ENCODE measurements at places on chromosomes 11 and 22. TPM values are rescaled to one million over a fixed set of nuclear protein-coding genes. Genes with fewer than 3 reads are reported as not detected.

DNA sequence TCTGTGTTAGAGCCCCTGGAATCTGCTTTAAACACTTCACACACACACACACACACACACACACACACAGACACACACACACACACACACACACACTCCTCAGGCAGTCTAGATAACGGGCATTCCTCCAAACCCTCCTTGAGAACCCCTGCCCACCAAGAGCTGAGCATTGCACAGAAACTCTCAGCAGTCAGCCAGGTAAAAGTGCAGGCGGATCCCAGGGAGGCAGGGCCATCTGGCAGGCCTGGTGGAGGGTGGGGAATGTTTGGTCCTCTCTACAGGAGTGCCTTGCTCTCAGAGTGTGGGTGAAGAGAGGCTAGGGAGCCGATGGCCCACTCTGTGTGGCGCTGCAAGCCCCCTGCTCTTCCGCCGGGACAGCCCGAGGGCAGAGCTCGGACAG lies 190.2 kb downstream of the BUD13 start:
- DNase-seq, result no peak

DNA sequence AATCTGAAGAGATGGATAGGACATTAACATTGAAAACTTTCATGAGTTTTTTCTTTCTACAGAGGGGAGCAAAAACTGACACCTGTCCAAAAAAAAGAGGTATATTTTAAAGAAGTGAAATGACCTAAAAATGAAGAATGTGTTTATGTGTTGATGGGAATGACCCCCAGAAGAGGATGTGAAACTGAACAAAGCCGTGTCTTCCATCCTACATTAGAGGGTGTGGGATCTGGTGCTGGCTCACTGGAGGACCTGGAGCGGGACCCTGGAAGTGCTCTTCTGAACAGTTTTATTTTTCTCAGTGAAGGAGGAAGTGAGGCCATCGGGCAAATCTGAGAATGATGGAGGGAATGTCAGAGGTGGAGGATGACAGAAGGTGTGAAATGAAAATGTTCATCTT lies 470.1 kb downstream of the NTM start:
- DNase-seq, result no peak

The OR4D5 gene
- polyA plus RNA-seq, result not detected

DNA sequence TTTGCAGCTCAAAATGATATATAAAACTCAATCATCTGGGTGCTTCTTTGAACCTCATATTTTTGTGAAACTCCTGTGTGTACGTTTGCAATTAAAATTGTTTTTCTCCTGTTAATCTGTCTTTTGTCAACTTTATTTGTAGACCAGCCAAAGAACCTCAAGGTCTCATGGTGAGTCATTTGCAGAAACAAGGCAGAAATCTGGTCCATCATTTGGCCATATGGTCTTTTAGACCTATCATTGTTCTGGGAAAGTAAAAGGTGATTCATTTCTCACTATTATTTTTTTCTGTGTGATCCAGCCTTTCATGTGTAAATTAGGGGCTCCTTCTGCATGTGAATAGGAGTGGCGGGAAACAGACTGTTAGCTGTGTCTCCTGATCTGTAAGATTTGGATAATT lies 399.1 kb upstream of the DDI1 start:
- no peak for DNase-seq

GRCh38 chr11:28730889-28731288 lies 622.7 kb downstream of the METTL15 start:
- no peak for DNase-seq

- DNase-seq, result no peak
These were observed 82.3 kb upstream of the PHOX2A start for GRCh38 chr11:72326151-72326848.

GRCh38 chr11:77198440-77198849 lies 70.4 kb downstream of the MYO7A start:
- no peak for DNase-seq

The APOA5 gene
- 0.09 TPM for polyA plus RNA-seq

GRCh38 chr11:6931146-6931713 lies 5.0 kb downstream of the ZNF215 start:
- DNase-seq, result no peak

DNA sequence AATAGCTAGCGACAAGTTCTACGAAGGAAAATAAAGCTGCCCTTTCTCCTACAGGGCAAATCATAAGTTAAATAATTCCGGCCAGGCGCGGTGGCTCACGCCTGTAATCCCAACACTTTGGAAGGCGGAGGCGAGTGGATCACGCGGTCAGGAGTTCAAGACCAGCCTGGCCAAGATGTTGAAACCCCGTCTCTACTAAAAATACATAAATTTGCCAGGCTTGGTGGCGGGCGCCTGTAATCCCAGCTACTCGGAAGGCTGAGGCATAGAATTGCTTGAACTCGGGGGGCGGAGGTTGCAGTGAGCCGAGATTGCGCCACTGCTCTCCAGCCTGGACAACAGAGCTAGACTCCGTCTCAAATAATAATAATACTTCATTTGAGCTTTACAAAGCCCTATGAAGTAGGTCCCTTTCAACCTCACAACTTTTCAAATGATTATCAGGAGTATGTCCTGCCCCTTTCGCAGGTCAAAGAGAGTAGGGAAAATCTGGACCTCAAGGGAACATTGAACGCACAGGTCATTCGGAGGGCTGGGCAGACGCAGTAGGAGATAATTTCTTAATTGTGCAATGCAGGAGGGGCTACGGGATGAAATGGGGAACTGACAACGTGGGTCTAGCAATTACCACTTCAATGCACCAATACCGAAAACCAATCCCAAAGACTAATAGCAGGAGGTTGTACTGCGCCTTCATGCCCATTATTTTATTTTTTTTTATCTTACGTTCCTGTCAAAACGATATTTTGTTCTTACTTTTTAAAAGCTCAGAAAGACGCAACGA lies 590 bp downstream of the COMMD9 start:
- no peak for DNase-seq

DNA sequence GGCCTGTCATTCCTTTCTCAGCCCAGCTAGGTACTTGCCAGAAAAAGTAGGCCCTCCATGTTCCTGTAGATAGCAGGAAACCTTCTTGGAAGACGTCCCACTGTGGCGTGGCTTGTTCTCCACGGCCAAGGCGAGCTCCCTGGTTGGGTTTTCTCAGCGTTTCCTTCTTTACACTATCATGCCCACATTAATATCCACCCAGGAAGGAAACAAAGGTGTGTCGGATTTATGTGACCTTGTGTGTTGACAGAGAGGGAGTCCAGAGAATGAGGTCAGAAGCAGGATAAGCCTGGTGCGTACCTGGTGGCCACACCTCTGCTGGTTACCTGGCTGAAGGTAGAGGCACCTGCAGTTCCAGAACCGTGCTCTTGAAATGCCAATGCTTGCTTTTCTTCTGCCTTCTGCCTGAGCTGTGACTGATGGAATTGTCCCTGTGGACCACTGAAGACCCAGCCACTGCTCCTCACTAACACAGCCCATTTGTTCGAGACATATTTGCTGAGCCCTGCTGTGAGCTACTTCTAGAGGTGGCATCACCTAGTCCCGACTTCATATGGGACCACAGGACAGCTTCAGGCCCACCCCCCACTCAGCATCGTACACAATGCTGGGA lies 7.9 kb downstream of the ASPHD2 start:
- peak; percentile 57 for DNase-seq

DNA sequence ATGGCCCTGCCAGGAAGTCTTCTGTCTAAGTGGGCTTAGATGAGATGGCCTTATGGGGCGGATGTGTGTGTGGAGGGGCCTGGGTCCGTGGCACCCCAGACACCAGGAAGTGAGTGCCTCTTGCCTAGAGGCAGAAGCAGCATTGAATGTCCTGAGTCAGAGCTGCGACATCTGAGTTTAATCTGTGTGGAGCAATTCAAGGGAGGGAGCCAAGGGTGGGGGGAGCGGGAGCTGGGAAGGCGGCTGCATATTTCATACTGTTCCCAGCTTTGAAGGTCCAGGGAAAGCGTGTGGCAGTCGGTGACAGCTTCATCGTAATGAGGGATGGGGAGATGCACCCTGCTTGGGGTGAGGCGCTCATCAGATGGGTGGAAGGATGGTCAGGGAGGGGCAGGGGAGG lies 73.5 kb upstream of the THY1 start:
- no peak for DNase-seq

The BLID gene
- not detected for polyA plus RNA-seq

- no peak for DNase-seq
These were observed 25.0 kb downstream of the SWAP70 start for GRCh38 chr11:9688716-9689511.

The CD59 gene
- polyA plus RNA-seq, result 121 TPM

The SLC22A8 gene
- polyA plus RNA-seq, result 0.07 TPM

The PYGM gene
- 2.4 TPM for polyA plus RNA-seq

- DNase-seq, result no peak
These were observed 191.3 kb downstream of the KIF18A start for GRCh38 chr11:27916541-27917100.

- no peak for DNase-seq
These were observed 61.5 kb downstream of the FAM76B start for GRCh38 chr11:95728094-95728493.

The F2 gene
- 0.28 TPM for polyA plus RNA-seq

GRCh38 chr22:38310518-38311322 lies 6.5 kb downstream of the CSNK1E start:
- no peak for DNase-seq

DNA sequence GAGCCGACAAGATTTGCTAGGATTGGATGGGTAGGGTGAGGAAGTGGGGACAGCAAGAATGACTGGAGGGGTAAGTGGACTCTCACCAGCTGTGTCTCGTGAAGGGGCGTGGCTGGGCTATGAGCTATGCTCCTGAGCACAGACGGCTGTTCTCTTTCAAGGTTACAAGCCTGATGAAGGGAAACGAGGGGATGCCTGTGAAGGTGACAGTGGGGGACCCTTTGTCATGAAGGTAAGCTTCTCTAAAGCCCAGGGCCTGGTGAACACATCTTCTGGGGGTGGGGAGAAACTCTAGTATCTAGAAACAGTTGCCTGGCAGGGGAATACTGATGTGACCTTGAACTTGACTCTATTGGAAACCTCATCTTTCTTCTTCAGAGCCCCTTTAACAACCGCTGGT lies 19.9 kb downstream of the F2 start:
- DNase-seq, result peak; percentile 67

DNA sequence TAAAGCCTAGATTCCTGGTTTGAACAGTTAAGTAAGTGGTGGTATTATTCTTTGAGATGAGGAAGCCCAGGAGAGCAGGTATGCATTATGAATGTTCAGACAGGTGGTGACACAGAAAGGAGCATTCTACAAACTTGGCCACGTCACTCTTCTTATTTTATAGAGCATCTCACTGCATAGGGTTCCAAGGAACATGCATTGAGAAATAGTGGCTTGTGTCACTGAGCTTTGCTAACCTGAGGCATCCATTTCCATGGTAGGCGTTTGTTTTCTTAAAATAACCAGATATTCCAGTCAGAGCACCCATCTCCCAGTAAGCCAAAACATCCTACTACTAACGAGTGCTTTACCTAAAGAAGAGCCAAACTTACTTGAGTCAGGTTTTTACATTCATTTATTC lies 169.7 kb downstream of the NAV2 start:
- no peak for DNase-seq

The FADS1 gene
- 9.0 TPM for polyA plus RNA-seq

The TRPC6 gene
- 4.2 TPM for polyA plus RNA-seq

GRCh38 chr11:67627441-67627811 lies 2.3 kb downstream of the NUDT8 start:
- DNase-seq, result no peak

GRCh38 chr11:96280444-96280843 lies 62.6 kb downstream of the MAML2 start:
- no peak for DNase-seq

GRCh38 chr11:124869331-124869730 lies 4.1 kb downstream of the ROBO3 start:
- no peak for DNase-seq

The VPREB1 gene
- polyA plus RNA-seq, result 0.24 TPM

DNA sequence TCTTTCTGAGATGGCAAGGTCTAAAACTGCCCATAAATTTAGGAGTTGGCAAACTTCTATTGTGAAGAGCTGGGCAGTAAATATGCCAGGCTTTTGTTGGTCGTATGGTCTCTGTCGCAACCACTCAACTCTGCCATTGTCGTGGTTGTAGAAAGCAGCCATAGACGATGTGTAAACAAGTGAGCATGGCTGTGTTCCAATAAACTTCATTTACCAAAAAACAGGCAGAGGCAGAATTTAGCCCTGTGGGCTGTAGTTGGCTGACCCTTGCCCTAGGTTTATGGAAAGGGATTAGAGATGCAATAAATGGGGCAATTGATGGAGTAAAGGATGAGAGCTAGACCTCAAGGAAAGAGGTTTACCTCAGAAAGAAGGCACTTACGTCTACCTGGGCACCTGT lies 17.6 kb downstream of the YPEL4 start:
- DNase-seq, result peak; percentile 60

DNA sequence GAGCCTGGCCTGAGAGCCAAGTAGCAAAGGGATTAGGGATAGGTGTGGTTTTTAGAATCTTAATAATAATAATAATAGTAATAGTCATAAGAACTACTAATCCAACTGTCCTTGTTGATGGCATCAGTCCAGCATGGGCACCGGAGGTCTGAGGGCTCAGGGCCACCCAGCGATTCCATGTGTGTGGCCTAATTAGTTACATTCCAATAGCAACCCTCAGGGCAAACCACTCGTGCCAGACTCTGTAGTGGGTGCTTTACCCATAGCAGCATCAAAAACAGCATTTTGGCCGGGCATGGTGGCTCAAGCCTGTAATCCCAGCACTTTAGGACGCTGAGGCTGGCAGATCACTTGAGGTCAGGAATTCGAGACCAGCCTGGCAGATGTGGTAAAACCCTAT lies 19.0 kb upstream of the MYH9 start:
- no peak for DNase-seq

The SF1 gene
- 360 TPM for polyA plus RNA-seq

DNA sequence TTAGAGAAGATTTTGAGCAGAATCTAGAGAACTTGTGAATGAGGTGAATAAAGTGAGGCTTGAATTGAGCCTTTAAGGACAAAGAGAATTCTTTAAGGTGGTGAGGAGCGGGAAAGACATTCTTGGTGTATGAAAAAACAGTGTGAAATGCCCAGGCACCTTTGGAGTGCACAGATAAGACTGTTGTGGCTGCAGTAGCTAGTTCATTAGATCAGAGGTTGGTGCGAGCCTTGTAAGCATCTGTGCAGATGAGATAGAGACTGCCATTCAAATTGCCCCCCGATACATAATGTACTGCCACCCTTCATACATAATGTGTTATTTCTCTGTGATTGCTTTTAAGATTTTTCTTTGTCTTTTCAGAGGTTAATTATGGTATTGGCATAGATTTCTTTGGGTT lies 31.3 kb downstream of the ATXN10 start:
- DNase-seq, result no peak

The TH gene
- polyA plus RNA-seq, result 1.0 TPM

DNA sequence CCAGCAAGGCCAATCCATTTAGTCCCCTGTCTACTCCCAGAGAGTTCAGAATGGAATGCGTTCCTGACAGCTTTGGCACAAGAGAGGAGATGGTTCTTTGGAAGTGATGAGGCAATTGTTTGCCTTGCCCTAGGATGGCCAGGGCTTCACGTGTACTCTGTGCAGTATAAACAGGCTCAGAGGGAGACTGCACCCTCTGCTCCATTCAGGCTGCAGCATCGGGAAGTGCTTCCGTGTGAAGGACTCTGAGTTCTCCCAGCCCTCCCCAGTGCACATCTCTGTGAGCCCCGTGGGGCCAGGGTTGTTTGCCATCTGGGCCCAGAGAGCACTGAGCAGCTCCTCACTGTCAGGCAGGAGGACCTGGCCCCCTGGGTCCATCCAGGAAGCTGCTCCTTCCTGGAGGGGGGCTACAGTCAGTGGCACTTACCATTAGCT lies 215.3 kb upstream of the TBCEL start:
- no peak for DNase-seq

GRCh38 chr22:46652847-46653331 lies 32.7 kb downstream of the GRAMD4 start:
- peak; percentile 82 for DNase-seq
